ENCODE measurements at places on chromosomes 13 and 19.

DNA sequence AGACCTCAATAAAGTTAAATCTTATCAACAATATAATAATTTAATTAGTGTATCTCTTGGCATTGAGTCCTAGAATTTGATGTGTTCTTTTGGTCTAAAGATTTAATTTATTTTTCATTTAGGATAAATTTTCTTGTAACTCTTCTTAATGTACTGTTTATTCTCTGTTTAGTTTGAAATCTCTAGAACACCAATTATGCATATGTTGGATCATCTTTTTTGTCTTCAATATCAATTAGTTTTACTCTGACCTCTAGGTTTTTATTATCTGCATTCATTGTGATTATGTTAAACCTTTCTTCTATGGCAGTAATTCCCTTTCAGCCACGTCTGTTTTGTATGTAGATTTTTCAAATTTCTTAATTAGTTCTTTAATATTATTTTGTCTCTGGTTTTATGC, 93.8 kb upstream of the ARHGEF7 start:
- DNase-seq = no peak

DNA sequence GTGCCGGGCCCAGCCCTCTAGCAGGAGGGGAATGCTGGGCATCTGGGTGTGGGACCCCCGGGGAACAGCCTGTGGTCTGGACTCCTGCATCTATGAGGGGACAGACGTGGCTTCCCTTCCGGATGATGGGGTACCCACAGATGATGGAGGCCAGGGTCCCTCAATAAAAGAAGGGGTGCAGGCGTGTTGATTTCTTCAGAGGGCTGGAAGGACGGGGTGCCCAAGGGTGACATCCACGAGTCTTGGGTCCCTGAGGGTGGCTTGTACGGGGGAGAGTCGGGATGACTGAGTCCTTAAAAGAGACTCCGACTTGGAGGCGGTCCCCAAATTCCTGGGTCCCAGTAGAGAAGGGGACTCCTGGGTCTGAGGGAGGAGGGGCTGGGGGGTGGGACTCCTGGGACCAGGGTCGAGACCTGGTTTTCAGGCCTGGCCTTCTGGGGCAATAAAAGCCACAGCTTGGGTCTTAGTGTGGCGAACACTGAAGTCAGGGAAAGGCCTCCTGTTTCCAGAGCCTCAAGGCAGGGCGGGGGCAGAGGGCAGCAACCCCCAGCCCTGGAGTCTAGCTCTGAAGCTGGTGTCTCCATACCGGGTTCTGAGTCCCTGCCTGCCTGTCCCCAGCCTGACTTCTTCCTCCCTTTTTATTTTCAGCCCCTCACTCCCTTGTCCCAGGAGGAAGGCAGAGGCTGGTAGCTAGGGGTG, 459 bp upstream of the GRIN2D start:
- DNase-seq = no peak

- DNase-seq = no peak
Observed at GRCh38 chr19:30266687-30267086, 105.5 kb upstream of the ZNF536 start.

DNA sequence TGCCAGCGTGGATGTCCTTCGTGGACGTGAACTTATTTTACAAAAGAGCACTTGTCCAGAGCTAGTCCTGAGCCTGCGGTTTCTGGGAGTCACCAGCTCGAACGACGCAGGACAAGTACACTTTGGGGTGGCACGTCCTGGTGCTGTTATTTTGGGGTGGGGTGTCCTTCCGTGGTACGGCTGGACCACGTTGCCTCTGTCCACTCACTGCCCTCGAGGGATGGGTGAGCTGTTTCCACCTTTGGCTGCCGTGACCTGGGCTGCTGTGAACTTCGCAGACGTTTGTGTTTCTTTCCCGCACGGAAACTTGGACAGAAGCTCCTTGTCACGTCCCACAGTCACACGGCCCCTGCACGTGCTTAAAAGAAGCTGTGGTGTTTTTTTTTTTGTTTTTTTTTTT, 11.0 kb downstream of the GZMM start:
- DNase-seq = no peak

DNA sequence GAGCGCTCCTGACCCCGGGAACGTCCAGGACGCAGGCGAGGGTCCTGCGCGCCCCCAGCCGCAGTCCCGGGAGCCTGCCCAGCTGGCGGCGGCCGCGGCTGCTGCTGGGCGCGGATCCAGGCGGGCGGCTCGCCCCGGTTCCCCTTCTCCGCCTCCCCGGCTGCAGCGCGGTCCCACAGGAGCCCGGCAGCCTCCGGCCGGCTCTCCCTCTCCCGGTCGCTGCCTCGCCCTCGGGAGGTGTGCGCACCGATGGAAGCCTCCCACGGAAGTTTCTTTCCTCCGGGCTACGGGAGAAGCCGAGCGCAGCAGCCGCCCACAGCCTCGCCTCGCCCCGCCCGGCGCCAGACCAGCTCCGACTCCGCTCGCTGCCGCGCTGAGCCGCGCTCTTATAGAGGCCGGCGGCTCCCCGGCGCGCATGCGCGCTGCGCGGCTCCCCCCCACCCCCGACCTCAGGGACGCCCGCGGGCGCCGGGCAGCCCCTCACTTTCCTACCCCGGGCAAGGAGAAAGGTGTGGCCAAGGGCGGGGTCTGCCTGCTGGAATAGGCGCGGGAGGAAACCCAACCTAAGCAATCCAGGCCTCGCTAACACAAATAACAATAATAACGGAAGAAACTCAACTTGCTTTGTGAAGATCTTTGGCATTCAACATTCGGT, at the start of gene SHISA2:
SHISA2 (minus strand) TSS at position 360 of the 655 bp plus-strand sequence. CDS start 1,041 bp downstream, outside the sequence.
- peak; percentile 73 for DNase-seq

- DNase-seq = no peak
Observed at GRCh38 chr13:29539856-29540255, 55.6 kb downstream of the SLC7A1 start.

- DNase-seq = no peak
Observed at GRCh38 chr19:6101991-6102390, 8.3 kb downstream of the RFX2 start.

DNA sequence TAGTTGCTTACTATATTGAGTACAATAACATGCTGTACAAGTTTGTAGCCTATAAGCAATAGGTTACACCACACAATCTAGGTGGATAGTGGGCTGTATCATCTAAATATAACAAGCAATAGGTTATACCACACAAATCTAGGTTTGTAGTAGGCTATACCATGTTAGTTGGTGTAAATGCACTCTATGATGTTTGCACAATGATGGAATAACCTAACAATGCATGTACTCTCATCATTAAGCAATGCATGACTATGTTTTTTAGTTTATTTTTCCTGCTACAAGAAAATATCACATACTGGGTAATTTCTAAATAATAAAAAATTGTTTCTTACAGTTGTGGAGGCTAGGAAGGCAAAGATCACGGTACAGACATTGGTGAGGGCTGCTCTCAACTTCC, 262.5 kb downstream of the SLITRK6 start:
- DNase-seq = no peak

GRCh38 chr13:80389073-80390038, 48.4 kb upstream of the SPRY2 start:
- DNase-seq = no peak

DNA sequence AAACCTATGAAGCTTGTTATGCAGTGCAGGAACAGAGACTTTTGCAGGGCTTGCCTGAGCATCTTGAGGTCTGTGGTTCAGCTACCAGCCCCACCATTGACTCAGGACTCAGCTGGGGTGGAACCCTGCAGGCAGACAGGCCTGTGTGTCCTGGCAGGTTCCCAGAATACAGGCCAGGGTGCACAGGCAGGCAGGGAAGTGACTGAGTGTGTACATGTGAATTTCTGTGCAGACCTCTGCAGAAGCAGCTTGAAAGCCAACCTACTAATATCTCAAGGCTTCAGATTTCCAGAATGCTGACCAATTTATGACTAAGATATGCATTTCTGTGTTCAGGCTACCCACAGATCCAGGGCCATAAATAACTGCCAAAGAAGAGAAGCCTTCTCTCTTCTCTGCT, 254.4 kb downstream of the DLEU7 start:
- DNase-seq = no peak

DNA sequence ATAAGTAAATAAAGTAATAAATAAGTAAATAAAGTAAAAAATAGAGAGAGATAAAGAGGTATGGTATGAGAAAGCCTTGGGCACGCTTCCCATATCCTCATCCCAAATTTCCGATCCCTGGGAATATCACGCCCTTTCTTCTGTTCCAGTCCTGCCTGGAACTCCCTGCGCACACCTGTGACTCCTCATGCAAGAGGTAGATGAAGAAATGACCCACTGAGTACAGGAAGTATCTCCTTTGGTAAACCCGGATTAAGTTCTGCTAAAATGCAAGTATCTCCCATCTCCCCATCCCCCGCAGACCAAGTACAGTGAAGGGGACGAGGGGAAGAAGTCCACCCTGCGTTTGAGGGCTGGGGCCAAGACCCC, 399 bp upstream of the ZNF136 start:
- DNase-seq = no peak

GRCh38 chr19:662207-662961, 630 bp downstream of the RNF126 start:
- DNase-seq = no peak

DNA sequence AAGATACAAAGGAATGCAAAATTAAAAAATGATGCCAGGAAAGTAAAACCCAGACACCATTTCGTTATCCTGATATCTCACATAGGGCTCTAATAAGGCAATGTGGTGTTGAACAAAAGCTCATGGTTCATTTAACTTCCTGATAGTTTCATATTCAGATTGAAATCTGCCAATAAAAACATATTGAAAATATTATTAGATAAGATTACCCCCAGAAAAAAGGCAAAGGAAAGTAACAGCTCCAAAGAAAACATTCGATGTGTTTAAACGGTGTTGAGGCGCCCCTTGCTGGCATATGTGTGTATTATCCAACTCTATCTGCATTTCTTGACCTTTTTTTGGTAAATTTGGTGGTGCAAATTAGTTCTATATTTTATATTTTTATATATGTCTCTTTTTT, 75.9 kb downstream of the ESD start:
- DNase-seq = peak; percentile 14

GRCh38 chr13:74866101-74866500, 615.9 kb downstream of the TBC1D4 start:
- DNase-seq = no peak

DNA sequence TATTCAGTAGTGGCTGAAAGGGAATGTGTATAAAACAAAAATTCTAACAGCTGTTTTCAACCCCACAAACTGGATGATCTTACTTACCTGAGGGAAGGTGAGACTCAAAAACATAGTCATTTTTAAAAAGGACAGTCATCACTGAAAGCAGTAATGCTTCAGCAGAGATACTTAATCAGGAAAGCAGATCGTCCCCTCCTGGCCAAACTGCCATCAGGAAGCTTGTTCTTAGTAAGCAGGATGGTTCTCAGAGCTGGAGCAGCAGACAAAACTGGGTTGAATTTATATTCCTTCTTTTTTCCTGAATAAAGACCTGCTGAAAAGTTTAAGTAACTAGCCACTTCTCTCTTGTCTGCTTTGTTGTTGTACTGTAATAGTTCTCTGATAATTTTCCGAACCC, 1156.5 kb downstream of the OLFM4 start:
- DNase-seq = no peak

DNA sequence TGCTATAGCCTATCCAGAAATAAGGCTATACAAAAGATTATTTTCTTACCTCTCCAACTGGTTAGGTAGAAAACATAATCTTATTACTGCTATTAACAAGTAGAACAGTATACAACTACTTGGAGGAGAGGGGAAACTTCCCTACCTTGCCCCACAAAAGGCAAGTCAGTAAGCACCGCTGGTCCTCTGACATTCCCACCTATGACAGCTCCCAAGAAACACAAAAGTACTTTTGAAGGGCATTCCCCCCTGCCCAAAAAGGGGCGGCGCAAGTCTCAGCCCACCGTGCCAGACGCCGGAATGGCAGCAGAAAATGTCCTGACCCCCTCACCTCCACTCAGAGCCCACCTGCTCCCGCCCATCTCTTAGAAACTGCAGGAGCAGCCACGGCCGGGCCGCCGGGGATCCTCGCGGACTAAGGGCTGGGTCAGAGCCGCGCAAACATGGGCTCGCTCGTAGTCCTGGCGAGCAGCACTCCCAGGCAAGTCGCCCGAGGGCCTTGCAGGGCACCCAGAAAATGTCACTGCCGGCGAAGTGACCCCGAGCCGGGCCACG, 437 bp downstream of the SUCLA2 start:
- DNase-seq = peak; percentile 25

DNA sequence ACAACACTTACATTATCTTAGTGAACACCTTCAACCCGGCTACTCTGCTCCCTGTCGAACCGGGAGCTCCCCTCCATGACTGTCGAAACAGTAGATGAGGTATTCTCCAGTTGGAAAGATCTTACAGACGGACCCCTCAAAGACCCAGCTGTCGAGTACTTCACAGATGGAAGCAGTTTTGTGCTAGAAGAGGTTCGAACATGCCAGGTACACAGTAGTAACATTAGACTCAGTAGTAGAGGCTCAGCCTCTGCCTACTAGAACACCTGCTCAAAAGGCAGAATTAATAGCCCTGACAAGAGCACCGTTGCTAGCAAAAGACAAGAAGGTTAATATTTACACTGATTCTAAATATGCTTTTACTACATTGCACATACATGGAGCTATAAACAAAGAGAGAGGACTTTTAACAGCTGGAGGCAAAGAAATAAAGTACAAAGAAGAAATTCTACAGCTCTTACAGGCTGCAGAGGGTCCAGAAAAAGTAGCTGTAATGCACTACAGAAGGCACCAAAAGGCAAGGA, 13.6 kb upstream of the SLC15A1 start:
- DNase-seq = peak; percentile 66

GRCh38 chr19:55418185-55418584, 10.6 kb upstream of the UBE2S start:
- peak; percentile 43 for DNase-seq

DNA sequence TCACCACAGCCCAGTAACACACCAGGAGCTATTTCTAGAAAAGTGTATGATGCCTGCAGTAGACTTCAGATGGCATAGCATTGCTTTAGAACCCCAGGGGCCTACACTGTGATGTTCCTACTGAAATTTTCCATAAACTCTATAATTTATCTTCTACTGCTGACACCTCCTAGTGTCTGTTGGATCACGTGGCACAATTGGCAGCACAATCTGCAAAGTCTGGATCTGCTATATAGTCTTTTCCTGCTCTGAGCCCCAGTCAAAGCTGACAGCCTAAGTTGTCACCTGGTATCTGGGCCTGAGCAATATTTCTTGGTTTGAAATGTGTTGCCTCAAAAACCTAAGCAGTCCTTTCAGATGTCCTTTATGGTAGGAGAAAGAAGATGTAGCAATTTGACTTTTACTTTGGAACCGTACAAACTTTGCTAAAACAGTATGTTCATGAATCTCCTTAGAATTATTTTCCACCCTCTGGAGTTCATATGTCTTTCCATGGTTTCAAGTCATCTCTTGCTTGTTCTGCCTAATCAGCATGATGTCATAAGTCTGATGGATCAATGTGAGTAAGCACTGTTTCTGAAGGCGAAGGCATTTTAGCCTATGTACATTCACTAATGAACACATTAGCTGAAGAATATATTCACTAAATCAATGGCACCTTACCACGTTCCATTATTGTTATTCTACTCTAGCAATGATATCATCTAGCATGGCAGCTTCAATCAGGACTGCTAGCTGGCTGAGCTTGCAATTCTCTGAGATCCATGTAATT, 536.5 kb upstream of the NBEA start:
- DNase-seq = no peak

- DNase-seq = no peak
Observed at GRCh38 chr13:20334309-20334708, 102.2 kb upstream of the GJB6 start.

All from NCI-H1092 treated with DMSO at 0.1 percent for 48 hours (cell line).